CD8-positive, alpha-beta memory T cell (primary cell): ENCODE measurements at places on chromosomes 7 and 10. TPM values are rescaled to one million over a fixed set of nuclear protein-coding genes. Genes with fewer than 3 reads are reported as not detected.

Gene LARP4B
- 30.6 TPM for polyA plus RNA-seq

Gene SEMA3E
- not detected for polyA plus RNA-seq

DNA sequence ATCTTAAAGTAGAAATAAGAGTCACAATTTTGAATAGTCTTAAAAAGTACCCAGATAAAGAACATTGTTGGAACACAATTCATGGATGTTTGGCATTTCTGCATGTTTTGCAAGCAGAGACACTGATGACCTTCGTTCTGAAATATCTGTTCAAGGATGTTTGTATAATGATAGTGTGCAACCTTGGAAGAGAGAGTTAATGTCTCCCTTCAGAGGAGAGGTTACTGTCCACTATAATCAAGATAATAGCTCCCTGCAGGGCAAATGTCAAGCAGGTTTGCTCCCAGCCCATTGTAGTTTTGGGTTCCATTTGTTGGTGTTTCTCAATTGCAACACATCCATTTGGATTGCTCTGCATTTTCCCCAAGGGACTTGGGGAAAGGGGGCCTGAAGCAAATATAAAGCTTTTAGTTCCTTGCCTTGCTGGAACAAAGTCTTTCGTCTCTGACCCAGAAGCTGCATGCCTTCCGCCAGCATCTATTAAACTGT is 45.2 kb downstream of the COL1A2 start:
- no peak overlapping the region for H3K27ac ChIP-seq
- no peaks in the 10 kb centered on the region for H3K4me1 ChIP-seq
- no peak for DNase-seq

- H3K4me1 ChIP-seq, result no peaks in the 10 kb centered on the region
- no peak overlapping the region for H3K4me3 ChIP-seq
- no peaks in the 10 kb centered on the region for H3K36me3 ChIP-seq
- H3K27ac ChIP-seq, result no peak overlapping the region
- DNase-seq, result no peak
Measured at GRCh38 chr7:11847336-11847735, 15.3 kb upstream of the THSD7A start.
